Dermis microvascular lymphatic vessel endothelial cell (primary cell): ENCODE measurements at places on chromosomes 6 and 20.
A peak's percentile ranks its signal among the peaks of the same experiment; 100 is the strongest.

DNA sequence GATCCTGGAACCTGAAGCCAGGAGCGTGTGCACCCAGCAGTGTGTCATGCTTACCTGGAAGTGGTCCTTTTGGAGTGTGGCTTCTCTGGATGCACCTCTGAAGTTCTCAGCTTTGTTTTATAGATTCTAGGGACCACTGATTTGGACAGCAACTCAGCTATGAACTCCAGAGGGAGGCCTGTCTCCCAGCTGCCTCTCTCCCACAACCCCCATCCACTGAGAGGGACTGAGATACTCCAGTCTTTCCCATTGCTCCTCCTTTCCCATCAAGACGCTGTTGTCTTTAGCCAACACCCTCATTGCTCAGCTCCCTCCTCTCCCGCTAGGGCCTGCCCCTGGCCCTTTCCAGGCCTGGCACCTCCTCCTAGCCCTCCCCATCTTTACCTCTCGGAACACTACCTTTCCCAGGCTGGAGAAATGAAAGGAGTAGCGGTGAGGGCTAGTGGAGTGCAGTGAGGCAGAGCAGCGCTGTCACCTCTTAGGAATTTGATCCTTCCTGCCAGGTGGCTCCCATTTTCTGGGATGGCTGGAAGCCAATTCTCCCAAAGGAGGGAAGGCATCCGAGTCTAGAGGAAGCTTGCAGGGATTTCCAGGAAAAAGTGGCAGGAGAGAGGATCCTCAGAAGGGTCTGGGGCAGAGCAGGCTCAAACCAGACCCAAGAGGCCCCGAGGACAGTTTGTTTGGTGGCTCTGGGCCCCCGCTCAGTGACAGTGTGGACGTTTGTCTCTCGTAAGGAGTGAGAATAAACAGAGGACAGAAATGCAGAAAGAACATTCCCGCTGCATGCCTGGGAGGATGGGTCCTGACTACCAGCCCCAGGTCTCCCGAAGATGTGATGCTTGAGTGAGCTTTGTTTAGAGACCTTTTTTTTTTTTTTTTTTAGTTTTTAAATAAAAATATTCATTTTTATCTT, at the start of gene LRRN4:
TSS of gene LRRN4 (minus strand) at position 285 of the 913 bp plus-strand sequence. CDS start 1,261 bp downstream, outside the sequence.
- no peak for DNase-seq

- DNase-seq: no peak
Measured at GRCh38 chr6:137145421-137145820, 28.0 kb downstream of the IL22RA2 start.

DNA sequence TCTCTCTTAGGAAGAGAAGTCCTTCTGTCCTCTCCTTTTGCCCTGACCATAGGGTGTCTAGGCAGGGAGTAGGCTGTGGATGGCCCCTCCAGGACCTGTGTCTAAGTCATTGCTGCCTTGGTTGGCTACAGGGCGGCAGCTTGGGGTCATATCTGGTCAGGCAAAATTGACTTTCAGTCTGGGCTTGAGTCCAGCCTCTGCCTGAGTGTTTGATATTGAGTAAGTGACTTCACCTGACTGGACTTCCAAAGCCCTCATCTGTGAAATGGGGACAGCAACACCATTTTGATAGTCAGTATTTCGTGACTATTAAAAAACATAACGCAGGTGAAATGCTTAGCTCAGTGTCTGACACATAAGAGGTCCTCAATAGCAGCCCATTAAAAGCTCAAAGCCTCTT, 4.6 kb downstream of the TGM3 start:
- no peak for DNase-seq

- DNase-seq: no peak
Measured at GRCh38 chr20:64113796-64114355, 6.5 kb upstream of the NPBWR2 start.

GRCh38 chr6:14707971-14708465, 537.9 kb upstream of the JARID2 start:
- DNase-seq: no peak

DNA sequence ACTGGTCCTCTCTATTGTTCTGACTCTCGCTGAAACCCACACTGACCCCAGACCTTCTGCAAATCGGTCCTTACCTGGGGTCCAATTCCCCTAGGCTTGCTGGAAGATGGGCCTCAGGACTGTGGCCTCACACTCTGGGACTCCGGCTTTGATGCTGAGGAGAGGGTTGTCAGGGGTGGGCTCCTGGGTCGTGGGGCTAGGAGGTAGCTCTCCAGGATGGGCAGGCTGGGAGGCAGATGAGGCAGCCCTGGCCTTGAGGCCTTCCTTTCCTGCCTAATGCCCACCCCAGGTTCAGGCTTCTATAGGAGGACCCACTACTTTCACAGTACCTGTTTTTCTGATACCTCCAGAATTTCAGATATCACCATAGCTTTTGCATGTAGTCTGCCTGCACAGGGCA, 21.4 kb downstream of the HLA-F start:
- DNase-seq: no peak

DNA sequence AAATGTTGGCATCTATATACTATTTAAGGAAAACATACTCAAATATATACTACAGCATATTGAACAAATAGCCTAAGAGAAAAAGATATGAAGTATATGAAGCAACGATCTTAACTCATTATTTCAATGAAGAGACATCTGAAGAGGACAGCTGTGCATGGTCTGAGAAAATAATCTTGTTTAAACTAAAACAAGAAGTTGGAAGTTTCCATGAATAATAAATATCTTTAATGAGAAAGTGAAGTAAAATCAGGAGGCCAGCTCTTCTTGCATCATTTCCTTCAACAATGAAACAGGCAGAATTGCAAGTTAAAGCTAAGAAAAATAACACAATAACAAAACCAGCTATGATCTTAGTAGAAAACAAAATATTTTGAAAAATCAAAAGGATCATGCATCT, 1265.4 kb upstream of the MAP3K7 start:
- no peak for DNase-seq

DNA sequence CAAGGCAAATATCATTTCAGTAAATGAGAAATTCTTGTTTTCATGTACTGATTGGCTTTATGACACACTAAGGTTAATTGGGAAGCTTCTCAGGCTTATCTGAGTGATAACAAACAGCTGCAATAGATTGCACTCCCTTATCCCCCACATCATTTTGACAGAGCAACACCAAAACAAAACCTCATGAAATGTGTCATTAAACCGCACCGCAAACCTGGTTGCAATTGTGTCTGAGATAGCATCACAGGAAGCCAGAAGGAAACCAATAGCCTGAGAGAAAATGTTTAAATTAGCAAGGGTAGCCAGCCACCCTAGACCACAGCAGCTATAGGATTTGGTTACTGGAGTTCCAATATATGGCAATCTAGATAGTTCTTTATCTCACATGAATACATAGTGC, 31.6 kb upstream of the LAMA4 start:
- DNase-seq: no peak

DNA sequence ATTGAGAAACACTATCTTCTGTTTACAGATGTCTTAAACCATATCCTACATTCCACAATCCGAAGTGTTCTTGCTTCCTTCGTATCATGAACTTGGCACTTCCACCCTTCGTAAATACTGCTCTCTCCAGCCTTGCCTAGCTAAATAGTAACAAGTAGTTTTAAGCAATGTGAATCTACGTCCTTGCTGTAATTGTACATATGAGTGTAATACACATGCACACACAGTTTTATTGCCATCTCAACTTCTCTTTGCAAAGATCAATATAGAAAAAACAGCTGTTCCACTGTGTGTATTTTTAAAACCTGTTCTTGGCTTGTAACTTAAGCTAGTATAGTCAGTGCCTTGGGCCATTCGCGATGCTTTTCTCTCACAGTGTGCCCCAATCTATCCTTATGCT, 1524.7 kb downstream of the GRIK2 start:
- DNase-seq: no peak

DNA sequence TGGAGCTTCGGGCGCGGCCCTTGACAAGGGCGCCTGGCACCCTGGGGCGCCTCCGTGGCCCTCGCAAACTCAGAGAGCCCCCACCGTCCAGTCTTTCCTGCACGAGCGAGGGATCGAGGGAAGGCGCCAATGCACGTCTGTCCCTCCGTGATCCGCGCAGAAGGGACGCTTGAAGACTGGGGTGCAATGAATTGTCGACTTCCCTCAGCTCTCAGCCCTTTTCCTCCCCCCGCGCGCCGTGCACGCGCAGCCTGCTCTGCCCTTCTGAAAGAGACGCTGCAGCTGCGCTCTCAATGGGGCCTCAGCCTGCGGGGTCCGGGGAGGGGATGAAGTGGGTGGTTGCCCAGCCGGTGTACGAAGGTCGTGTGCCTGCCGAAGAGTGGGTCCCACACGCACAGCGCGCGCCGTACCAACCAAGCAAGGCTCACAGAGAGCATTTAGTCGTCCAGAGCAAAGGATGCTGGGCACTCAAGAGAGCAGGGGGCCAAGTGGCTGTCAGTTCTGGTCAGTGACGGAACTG, 5.5 kb upstream of the SOX4 start:
- DNase-seq: peak; percentile 63

DNA sequence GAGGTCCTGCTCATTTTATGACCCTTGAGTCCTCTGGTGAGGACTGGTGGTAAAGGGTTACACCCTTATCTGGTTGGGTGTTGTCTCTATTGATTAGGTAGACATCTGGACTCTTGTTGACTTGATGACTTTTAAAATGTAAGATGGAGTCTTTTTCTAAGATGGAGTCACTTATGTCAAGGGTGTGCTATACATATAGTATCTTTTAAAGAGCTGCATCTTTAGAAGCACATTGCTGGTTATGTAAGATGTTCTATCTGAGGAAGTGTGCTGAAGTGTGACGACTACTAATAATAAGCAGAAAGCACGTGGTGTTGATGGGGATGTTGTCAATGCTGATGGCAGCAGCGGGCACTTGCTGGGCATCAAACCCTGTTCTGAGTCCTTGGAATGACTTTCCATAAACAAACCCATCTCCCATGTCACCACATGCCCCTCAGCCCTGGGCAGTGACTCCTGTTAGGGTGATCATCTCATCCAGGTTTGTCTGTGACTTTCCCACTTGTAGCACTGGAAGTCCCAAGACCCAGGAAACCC, 229.6 kb downstream of the EYA2 start:
- no peak for DNase-seq

GRCh38 chr6:61203966-61204496, 1082.0 kb downstream of the KHDRBS2 start:
- DNase-seq: no peak

GRCh38 chr6:38241200-38241871, 398.4 kb downstream of the BTBD9 start:
- no peak for DNase-seq

DNA sequence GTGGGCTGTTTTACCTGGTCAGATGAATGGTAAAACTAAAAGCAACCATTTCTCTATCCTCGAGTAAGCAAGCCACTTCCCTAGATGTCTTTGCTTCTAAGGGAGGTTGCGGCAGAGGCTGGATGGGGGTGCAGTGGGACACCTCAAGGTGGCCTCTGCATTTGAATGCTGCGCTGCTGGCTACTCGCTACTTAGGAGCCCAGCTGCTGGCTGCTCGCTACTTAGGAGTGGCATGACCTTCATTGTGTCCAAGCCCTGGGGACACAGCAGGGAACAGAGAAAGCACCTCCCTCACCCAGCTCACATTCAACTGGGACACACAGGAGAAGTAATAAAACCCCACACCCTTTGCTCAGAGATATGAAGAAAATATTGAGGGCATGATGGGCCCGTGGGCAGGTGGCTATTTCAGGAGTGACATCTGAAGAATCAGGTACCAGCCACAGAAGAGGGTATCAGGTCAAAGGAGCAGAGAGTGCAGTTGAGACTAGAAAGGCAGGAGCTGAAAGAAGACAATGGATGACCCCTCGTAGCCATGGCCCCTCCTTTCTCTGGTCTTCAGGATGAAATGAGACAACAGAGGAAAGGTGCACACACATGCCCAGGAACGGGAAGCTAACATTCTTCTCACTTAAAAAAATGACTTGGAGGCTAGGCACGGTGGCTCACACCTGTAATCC, 149.4 kb downstream of the ZMYND8 start:
- no peak for DNase-seq

DNA sequence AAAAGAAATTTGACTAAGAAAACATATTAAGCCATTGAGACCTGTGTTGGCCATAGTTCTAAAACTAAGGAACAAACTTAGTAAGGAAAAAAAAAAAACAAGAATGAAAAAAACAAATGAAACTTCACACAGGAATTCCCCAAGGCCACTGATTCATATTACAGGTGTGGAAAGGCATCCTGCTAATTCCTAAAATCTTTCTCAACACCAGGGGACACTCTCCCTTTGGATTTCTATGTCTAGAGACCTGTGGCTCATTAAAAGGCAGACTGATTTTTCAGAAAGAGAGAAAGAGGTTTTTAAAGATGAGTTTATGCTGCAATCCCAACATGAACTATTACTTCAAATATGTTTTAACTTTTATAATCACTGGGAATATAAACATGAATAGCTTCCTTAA, at the start of gene OR12D1:
TSS of gene OR12D1 (plus strand) at position 341 of the 400 bp plus-strand sequence.
- DNase-seq: peak; percentile 11

DNA sequence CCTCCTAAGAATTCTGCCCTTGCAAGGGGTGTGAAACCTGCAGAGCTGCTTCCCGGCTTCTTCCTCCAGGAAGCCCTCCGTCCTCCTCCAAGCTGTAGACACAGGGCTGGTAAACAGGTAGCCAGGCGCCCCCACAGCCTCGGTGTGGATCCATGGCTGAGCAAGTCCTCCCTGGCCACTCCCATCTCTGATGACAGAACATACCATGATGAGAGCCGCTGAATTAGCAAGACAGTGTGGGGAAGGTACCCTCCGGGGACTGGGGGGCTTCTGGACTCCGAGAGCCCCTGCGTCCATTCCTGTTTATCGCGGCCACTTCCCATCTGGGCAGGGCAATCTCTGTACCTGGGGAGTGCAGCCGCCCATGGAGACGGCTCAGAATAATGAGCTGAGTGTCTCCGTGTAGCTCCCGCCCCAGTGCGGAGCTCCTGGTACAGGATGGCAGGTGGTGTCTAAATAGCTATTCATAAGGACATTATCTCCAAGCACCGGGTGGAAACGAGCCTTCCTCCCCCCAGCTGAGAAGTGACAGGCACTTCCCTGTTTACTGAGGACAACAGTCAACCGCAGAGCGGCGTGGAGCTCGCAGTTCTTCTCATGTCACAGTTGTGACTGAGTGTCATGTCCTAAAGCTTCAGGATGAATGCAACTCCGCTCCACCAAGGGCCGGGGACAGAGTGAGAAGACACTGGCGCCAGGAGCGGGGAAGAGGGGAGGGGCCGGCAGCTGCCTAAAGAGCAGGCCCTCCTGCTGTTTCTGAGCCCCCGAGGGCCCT, 22.7 kb upstream of the NTSR1 start:
- no peak for DNase-seq

DNA sequence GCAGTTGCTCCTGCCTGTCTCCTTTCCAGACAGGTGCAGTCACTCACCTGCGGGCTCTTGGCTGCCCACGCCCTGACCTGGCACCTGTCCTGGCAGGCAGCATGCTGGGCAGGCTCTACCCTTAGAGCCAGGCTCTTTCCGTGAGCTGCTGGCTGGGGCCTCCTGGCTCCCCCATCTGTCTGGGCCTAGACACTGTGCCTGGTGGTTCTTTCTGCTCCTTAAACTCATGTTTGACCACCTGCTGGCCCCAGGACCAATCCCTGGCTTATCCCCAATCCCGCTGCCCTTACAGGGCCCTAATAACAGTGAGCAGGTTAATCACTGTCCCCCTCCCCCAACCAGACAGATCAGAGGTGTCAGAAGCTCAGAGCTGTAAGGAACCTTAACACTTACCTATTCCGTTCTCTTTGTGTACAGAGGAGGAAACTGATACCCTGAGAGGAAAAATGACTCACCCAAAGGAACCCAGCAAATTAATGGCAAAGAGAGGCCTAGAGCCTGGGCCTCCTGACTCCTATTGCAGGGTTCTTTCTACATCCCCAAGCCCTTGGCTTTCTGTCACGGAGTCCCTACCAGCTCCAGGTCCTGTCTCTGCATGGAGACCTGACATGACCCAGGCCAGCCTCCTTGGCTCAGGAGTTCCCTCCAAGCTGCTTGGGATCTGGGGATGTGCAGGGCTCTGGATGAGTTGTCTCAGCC, 54.7 kb downstream of the RAB44 start:
- DNase-seq: no peak

GRCh38 chr6:166258854-166259276, 49.3 kb downstream of the PRR18 start:
- no peak for DNase-seq
